ENCODE measurements at places on chromosomes 1 and 21.

DNA sequence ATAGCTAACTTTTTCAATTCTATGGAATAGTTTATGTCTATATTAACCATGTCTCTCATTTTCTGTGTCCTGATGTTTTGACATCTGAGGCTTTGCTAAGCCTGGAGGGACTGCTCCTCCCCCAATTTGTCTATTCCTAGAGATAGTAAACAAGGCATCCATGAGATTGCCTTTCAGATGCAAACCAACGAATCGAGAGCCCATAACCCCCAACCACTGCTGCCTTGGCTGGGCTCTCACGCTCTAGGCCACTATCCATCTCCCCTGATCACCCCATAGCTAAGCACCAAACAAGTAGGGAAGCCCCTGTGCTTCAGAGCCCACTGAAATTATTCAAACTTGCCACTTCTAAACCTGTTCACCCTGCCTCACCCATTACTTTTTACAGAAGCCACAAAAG lies 437.7 kb downstream of the SETD4 start:
- DNase-seq = no peak

- no peak for DNase-seq
These were observed 15.6 kb downstream of the PLPPR5 start for GRCh38 chr1:98988904-98989555.

GRCh38 chr1:214583824-214584554 lies 19.0 kb upstream of the CENPF start:
- no peak for DNase-seq

DNA sequence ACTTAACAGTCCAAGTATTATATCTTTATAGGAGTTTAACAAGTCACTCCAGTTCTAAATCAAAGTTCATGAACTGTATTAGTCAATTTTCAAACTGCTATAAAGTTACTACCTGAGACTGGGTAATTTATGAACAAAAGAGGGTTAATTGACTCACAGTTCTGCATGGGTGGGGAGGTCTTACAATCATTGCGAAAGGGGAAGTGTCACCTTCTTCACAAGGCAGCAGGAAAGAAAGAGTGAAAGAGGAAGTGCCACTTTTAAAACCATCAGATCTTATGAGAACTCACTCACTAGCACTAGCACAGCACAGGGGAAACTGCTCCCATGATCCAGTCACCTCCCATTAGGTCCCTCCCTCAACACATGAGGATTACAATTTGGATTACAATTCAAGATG lies 70.0 kb downstream of the CLCA4 start:
- DNase-seq = peak; percentile 12

GRCh38 chr1:178031856-178032320 lies 62.0 kb upstream of the RASAL2 start:
- DNase-seq = peak; percentile 74

DNA sequence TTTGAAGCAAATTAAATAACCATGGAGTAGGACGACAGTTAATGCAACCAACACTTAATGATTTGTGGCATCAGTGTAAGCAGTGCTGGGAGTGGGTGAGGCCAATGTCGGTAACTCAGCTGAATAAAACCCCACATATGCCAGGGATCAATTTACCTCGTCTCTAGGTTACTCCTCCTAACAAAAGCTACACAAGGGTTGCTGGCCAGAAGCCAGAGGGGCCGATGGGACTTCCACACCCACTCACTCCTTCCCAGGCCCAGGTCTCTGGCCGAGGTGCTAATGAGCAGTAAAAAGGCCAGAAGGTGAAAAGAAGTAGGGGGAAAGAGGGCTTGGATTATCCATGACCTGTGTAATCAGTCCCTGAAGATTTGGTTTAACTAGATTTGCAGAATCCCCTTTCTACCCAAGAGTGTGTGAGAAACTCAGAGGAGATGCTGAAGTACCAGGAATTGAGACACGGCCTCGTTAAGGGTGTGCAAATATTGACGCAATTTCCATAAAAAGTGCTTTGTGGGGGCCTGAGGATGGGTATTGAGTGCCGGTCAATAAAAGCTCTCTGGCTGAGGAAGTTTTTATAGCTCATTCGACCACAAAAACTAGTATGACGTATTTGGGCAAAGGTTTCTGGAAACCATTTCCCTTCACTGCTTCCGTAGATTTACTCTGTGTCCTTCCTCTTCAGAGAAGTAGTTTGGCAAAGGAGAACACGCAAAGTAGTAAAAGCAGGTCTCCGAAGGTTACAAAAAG lies 145.5 kb downstream of the TBX15 start:
- DNase-seq = no peak

DNA sequence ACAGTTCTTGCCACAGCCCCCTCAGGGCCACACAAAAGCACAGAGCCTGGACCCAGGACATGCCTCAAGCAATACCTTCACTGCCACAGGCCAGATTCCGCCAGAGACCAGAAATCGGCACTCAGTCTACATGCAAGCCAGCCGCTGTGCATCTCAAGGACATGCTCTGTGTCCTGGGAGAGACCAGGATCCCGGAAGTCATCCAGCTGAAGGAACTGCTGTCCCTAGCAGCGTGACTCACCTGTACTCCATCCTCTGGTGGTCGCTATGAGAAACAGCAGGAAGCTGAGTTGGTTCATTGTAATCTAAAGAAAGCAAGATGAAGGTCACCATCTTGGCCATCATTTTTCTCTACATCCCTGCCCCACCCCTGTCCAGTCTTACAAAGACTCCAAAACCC lies 401 bp downstream of the ITLN1 start:
- no peak for DNase-seq

DNA sequence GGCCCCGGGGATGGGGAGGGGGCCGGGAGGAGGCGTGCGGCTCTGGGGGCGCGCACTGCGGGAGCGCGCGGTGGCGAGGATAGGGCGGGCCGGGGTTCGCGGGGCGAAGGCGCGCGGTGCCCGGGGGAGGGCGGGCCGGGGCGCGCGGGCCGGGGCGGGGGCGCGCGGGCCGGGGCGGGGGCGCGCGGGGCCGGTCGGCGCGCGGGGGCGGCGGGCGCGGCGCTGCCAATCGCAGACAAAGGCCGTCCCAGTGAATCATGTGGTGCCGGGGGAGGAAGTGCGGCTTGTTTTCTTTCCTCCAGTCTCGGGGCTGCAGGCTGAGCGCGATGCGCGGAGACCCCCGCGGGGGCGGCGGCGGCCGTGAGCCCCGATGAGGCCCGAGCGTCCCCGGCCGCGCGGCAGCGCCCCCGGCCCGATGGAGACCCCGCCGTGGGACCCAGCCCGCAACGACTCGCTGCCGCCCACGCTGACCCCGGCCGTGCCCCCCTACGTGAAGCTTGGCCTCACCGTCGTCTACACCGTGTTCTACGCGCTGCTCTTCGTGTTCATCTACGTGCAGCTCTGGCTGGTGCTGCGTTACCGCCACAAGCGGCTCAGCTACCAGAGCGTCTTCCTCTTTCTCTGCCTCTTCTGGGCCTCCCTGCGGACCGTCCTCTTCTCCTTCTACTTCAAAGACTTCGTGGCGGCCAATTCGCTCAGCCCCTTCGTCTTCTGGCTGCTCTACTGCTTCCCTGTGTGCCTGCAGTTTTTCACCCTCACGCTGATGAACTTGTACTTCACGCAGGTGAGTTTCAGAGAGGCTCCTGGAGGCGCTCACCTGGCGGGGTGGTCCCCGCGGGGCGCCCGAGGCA lies at the start of gene GPR137B:
Gene GPR137B (plus strand): TSS at position 287 of the 851 bp plus-strand sequence. CDS start 84 bp downstream, at position 371.
- DNase-seq = peak; percentile 89

- DNase-seq = no peak
These were observed 43.8 kb downstream of the MACO1 start for GRCh38 chr1:25474439-25475047.

GRCh38 chr1:1427106-1427819 lies 6.2 kb upstream of the ANKRD65 start:
- peak; percentile 42 for DNase-seq

- no peak for DNase-seq
These were observed 37.8 kb upstream of the GADD45A start for GRCh38 chr1:67647036-67647798.

GRCh38 chr1:172704001-172704400 lies 45.1 kb downstream of the FASLG start:
- DNase-seq = no peak

DNA sequence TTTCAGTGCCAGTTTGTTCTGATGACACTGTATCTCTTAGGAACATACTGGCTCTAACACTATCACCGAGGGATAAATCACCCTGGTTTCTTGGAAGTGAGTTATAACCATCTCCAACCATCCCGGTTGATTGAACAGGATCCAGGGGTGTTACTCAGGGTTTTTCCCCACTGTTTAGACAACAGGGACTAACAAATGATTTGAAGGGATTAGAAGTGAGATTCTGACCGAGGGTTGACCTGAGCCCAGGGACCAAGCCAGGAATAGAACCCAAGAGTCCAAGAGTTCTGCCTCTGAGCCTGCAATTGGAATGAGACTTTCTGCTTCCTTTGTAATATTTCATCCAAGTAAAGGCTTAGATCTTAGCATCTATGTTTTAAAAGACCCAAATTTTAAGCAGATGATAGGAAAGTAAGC lies 154.0 kb downstream of the DHRS3 start:
- DNase-seq = no peak

DNA sequence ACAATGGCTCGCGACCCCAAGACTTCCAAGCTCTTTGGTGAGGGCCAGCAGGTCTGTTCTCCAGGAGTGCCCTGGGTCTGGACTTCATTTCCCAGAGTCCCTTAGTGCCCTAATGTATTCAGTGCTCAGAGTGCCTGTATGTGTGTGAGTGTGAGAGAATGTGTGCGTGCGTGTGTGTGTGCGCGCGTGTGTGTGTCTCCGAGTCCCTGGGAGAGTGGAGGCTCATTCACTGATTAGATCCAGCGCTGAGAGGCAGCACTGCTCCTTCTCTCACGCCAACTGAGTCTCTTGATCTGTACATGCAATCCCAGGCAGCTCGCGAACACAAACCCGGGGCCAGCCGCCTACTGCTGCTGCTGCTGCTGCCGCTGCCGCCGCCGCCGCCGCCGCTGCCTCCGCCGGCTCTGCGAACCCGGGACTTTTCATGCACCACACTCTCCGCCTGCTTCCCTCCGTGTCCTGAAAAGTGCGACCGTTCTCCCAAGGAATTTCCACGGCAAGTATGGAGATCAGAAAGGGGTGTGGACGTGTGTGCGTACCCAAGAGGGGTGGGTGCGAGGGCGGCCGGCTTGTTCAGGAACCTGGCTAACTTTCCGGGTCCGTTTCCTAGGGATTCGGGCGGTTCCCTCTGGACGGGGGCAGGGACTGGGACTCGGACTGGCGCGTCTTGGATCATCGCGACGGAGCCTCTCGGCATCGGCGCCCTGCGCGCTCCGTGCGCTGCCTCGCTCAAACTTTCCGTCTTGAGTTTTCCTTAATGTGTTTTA lies at the start of gene RNF220:
Gene RNF220 (plus strand): TSS at position 225 of the 767 bp plus-strand sequence.
- peak; percentile 36 for DNase-seq

GRCh38 chr21:46183910-46184624 lies at the start of gene SPATC1L:
SPATC1L (minus strand) TSS chr21:46184459; CDS start chr21:46182816, 1,643 bp downstream.
- peak; percentile 78 for DNase-seq

GRCh38 chr1:14599183-14599791 lies 802 bp downstream of the KAZN start:
- DNase-seq = peak; percentile 26

DNA sequence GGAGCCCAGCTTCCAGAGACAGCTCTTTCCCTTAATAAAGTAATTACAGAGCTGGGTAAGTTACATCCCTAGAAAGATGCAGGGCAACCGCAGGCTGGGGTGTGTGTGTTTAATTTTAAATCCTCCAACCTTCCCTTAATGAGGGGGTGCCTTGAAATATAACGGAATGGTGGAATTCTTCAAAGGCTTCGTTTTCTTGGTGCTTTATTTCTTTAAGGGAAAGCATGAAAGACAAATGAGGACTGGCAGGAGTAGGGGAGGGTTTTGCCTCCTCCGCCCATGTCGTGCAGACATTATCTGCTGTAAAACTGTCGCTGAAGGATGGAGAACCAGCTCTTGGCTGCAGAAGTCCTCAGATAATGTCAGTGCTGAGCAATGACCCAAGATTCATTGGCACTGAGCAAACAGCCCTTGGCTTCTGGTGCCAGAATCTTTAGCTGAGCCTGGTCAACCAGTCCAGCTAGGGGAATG lies 15.5 kb downstream of the SLC6A17 start:
- DNase-seq = no peak

- no peak for DNase-seq
These were observed 67.5 kb upstream of the ANGPTL1 start for GRCh38 chr1:178938101-178938958.

DNA sequence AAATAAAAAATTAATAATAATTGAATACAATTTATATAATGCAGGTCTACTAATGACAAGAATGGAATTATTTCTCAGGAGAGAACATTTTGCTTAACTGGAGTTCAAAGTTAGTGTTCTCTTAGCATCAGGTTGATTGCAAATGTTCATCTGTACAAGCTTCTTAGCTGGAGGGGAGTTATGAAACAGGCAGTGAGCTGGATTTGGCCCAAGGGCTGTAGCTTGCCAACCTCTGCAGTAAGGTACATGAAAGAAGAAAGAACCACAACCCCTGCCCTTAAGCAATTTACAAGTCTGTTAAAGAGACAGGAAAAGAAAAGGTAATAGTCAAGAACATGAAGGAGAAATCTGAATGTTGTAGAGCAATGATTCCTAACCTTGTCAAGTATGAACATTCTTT lies 17.0 kb downstream of the LPGAT1 start:
- no peak for DNase-seq

DNA sequence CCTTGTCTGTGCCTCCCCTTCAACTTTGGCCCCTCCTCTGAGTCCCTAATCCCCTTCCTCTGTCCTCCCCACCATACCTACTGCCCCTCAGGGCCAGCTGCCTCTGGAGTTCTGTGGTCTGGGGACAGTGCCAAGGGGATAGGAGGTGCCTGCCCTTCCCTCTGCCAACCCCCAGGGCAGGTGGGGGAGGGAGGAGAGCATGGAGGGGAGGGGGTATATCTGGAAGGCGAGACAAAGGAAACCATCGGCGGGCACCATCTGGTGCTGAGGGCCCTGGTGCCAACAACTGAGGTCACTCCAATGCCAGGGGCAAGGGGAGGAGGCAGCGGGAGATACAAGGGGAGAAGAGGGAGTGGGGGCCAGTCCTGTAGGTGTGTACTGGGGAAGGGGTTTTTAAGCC lies 9.6 kb downstream of the RAB25 start:
- DNase-seq = no peak

GRCh38 chr1:241779897-241780296 lies 68.1 kb upstream of the EXO1 start:
- DNase-seq = no peak

DNA sequence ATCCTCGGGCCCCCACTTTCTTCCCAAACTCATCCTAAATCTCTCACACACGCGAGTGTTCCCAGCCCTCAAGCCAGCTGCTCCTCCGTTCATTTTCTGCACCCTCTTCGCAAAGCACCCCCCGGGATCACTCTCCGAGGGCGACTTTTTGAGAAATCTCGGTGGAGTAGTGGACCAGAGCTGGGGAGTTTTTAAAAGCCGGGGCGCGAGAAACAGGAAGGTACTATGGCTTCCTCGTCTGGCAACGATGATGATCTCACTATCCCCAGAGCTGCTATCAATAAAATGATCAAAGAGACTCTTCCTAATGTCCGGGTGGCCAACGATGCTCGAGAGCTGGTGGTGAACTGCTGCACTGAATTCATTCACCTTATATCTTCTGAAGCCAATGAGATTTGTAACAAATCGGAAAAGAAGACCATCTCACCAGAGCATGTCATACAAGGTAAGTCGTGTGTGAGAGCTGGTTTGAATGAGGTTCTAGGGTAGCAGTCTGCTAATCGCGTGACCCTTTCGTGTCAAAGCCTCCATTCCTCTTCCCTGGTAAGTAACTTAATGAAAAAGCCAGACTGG lies 800 bp downstream of the DR1 start:
- DNase-seq = peak; percentile 29

Measured in GM10248 (cell line).